Substantia nigra (tissue), 51 donors: ENCODE measurements at places on chromosomes 13 and 19.

GRCh38 chr19:36421749-36422481, 3.5 kb upstream of the ZFP82 start:
- no peak for DNase-seq

- no peak for DNase-seq
Measured at GRCh38 chr13:25689539-25689938, 317.8 kb downstream of the ATP8A2 start.

DNA sequence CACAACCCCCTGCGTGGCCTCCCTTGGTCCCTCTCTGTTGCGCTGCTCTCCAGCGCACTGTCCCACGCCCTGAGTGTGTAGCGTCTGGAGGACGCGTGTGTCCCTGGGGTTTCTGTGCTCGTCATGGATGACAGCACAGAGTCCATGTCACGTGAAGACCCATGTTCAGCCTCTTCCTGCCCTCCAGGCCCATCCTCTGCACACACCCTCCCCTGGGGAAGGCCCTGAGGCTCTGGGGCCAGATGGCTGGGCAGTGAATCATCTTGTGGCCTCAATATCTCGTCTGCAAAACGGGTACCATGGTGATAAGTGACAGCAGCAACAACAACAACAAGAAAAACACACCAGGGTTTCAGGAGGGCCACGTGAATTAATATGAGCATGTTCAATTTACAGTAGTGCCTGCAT, 71.5 kb upstream of the ARHGEF7 start:
- no peak for DNase-seq

DNA sequence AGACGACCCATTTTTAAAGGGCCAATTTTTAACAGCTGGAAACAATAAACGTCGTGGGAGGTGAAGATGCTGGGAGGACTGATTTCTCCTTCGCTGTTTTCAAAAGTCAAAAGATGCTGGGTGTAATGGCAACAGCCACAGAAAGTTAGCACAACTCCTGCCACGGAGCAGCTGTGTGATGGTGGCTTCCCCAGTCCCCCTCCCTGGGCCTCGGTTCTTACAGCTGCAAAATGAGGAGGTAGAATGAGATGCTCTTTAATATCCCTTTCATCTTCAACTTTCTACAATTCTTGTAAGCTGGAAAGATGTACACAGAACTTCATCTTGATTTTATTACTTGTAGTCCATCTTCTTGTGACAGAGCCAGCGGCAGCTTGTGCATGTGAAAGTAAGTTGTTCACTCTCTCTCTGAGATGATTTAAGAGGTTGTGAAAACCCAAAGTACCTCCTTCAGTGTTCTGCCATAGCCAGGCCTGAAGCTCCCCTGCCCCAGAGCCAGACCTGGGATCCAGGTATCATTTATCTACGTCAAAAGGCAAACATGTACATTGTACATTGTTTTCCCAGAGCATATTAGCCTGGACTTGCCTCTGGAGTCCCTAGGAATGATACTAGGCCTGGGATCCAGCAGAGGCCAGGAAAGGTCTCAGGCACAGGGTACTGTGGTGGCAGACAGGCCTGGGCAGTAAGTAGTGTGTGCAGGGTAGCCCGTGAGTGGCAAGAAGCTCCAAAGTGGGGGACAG, 3.4 kb upstream of the UBE2L5 start:
- DNase-seq, result no peak

DNA sequence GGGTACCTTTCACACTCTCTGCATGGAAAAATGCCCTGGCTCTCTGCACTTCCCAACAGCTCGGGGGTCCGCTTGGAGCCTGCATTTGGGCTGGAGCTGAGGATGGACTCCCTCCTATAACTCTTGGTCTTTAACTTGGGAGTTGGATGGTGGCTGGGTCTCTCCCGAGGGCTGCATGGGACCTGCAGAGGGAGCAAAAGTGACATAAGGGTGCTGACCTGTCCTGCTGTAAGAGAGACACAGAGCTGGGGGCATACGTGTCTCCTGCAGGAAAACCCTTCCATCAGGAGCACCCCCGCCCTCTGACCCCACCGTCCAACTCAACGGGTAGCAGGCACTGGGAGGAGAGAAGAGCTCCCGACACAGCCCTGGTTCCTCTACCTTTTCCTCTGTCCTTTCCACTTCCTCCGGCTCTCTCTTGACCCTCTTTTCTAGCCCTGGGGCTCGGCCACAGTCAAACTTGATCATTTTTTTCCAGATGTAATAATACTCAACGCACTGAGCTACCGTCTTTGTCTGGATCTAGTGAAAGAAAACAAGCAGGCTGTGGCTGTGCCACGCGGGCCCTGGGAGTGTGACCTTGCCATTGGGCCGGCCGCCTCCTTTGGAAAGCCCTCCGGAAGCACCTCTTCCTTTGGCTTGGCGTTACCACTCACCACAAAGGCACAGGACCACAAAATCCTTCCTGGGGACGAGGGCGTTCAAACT, 6.8 kb upstream of the NAPA start:
- no peak for DNase-seq

DNA sequence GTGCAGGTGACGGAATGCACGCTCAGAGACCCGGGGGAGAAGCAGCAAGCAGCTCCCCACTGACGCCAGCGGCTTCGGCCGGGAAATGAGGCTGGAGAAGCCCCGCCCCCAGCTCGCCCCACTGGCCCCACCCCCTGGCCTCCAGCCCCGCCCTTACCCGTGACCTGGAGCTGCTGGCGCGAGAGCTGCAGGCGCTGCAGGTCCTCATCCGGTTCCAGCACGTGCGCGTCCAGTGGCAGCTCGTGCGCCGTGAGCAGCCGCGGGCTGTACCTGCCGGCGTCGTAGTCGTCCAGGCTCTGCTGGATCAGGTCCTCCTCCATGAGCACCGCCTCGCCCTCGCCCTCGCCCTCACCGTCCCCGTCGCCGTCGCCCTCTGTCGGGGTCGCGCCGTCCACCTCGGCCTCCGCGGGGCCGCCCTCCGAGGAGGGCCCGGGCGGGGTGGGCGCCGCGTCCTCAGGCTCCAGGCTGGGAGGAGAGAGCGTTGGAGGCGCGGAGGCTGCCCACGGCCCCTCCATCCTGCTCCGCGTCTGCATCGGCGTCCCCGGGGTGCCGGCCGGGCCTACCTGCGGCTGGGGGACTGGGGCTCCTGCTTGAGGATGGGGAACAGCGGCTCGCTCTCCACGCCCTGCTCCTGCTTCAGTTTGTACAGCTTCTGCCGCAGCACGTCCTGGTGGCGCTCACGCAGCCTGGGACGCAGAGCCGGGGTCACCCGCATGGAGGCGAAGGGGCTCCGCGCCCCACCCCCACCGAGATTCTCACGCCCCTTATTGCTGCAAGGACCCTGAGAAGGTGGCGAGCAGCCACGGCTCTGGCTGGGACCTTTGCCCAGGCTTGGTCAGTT, 6.4 kb upstream of the TBXA2R start:
- DNase-seq, result no peak

- DNase-seq, result no peak
Measured at GRCh38 chr13:112012016-112012704, 54.8 kb upstream of the SOX1 start.

DNA sequence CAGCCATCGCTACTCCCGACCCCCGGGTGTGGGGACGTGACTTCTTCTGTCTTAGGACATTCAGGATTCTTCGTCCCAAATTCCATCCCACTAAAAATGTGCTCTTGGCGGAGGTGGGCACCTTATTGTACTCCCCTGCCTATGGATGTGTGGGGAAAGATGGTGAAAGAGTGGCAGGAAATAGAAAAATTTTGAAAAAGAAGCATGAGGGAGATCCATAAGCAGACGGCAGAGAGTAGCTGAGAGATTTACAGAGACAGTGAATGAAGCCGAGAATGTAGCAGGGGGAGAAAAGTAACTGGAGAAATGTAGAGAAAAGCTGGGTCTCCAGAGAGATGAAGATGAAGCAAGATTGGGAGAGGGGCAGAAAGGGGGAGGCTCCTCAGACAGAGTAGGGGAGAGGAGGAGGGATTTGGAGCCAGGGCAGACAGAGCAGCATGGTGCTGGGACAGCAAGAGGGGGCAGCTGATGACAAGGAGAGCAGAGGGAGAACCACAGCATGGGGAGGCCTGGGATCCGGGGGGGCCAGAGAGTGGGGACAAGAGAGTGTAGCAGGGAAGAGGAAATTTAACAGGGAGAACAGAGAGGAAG, 843 bp downstream of the ZNF610 start:
- DNase-seq, result no peak

DNA sequence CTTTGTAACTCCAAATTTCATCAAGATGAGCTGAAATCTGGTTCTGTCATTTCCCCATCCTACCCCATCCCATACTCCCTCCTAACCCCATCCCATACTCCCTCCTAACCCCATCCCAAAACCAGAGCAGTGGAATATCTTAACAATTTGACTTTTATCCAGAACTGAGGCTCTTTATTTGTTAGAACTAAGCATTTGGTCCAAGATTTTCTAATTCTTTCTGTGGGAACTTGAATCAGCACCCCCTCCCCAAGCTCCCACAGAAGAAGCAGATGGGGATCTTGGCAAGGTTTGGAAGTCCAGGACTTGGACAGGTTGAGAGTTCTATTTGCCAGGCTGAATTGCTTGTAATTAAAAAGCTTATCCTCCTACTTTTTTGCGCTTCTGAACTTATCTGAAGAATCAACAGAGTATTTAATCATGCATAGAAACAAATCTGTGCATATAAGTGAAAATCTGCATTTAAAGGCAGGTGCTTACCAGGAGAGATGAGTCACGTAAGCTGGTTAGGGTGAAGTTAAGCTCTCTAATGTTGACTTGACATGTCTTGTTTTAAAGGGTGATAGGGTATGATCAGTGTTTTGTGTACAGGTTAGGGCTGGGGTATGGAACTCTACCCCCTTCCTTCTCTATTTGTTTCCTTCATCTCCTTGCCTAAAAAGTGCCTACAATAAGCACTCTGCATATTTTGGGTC, 111.1 kb downstream of the COG6 start:
- DNase-seq, result no peak
